ENCODE measurements at places on chromosomes 4 and X.

GRCh38 chrX:130654409-130654950, 248.5 kb downstream of the ENOX2 start:
- no peak for DNase-seq

DNA sequence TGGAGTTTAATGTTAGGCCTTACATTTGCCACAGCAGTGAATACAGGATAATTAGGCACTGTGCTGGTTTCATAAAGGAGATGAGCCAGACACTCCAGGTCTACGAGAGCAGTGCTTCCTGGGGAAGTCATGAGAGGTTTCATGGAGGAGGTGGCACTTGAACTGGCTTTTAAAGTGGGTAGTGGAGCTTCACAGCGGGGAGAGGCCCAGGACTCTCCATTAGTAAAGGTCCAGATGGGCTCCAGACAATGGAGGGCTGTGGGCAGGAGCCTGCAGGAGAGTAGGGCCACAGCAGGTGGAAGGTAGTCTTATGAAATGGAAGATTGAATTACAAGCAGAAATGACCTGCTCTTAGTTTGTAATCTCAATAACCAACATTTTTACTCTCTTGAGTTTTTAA, 29.0 kb downstream of the CLDN22 start:
- no peak for DNase-seq

DNA sequence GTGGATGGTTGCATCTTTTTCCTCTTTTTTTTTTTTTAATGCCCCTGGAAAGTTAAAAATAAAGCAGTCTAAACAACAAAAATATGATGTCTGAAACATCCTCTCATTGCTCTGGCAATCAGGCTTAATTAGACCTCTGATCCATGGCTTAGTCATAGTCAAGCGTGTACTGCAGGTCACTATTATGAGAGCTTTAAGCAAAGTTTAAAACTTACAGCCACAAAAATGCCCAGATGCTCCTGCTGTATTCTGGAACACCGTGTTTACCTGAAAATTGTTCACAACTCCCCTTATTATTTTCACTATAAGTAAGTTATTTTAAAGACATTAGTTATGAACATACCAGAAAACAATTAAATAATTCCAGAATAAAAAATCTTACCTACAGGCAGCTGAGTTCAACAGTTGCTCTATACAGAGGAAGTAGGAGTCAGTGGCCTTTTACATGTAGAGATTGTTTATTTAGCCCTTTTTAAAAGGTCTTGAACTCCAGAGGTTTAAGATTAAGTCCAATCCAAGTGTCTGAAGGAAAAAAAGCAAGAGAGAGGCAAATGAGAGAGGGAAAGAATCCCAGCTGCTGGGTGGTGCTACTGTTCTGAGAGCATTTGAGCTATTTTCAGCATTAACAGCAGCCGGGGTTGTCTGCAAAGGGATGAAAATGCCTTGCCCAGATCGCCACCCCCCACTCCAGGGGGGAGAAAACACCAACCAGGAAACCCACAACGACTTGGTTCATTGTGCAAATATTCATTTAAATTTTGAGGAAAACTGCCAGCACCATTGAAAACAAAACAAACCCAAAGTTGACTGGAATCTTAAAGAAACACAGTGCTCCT, 36.9 kb downstream of the SORBS2 start:
- DNase-seq = peak; percentile 63

- DNase-seq = no peak
Measured at GRCh38 chrX:108415891-108416290, 22.3 kb downstream of the COL4A6 start.

DNA sequence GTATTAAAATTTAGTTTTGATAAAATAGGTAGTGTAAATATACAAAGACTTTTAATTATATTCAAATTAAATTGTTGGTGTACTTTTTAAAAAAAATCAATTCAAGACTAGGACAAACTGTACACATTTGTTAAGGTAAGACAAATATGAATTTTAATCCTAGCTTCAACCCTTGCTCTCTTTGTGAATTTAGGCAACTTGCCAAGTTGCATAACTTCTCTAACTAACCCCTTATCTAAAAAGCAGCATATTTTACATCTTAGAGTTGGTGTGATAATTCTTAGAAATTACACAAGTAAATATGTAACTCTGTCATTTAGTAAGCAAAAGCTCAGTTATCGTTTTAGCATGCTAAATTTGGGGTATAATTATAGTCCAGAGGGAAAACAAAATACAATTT, 78.1 kb upstream of the FSTL5 start:
- DNase-seq = no peak

DNA sequence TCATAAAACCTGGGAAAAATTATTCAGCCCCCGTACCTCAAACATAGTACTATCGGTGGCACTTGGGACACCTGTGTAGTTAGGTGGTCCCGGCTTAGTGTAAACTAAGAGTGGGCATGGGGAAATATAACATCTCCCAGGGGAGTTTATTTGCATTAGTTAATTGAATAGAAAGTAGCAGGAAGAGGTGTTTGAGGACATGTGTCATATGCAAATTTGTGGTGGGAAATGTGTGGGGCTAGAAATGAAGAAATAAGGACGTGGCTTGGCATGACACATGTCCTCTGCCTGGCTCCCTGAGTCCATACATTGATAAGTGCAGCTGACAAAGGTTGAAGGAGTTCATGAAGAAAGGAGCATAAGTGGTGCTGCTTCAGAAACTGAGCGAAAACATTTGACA, 483.6 kb downstream of the SH2D1A start:
- DNase-seq = no peak

All from brain pericyte (primary cell).